ENCODE measurements at places on chromosomes 3 and 15.
A peak's percentile ranks its signal among the peaks of the same experiment; 100 is the strongest.

DNA sequence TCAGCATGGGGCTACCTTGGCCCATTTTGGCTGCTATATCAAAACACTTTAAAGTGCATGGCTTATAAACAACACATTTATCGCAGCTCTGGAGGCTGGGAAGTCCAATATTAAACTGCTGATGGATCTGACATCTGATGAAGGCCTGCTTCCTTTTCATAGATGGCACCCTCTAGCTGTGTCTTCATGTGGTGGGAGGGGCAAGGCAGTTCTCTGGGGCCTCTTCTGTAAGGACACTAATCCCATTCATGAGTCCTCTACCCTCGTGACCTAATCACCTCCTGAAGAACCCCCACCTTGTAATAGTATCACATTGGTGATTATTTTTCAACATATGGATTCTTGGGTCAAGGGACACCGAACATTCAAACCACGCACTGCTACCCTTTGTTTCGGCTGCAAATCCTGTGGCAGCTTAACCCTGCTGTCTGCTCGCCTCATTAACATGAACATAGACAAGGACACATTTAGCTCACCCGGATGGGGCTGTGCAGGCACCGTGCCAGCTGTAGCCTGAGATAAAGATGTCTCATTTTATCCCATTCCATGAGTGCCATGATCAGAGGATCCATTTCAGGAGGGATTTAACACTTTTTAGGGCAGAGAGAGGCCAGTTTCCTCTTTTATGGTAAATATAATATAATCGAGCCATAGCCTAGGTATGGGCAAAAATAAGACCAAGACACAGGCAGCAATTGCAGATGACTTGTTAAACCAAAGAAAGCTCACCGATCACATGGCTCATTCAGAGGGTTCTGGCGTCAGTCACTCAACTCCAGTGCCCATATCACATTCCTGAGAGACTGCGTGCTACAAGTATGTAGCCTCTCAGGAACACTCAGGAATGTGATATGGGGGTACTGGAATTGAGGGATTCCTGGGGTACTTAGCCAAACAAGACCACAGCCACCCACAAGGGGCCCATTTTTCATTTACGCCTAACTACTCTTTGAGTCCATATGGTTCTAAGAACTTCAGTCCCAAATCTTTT is 251.1 kb upstream of the ST8SIA2 start:
- no peak for DNase-seq

DNA sequence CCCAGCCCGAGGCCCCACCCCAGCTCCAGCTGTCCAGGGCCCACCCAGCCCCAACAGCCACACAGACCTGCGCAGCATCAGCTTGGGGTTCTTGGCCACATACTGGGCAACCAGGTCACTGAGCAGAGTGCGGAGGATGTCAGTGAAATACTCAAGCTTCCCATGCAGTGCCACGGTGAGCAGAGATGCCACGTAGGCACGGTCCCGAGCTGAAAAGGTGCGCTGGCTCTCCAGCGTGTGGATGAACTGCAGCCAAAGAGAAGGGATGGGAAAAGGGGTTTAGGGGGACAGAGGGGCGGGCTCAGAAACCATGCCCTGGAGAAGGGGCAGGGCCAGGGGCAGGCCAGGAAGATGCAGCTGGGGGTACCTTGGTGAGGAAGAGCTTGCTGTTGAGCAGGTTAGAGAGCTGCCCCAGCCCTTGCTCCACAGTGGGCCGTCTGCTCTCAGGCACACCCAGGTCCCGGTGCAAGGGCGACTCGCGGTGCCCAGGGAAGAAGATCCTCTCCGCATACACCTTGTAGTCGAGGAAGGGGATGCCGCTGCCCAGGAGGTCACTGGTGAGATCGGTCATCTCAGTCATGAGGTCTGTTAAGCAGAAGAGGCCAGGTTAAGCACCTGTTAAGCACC is 17.4 kb downstream of the PLXNB1 start:
- no peak for DNase-seq

GRCh38 chr15:42404461-42405235 is 45.3 kb downstream of the CAPN3 start:
- no peak for DNase-seq

DNA sequence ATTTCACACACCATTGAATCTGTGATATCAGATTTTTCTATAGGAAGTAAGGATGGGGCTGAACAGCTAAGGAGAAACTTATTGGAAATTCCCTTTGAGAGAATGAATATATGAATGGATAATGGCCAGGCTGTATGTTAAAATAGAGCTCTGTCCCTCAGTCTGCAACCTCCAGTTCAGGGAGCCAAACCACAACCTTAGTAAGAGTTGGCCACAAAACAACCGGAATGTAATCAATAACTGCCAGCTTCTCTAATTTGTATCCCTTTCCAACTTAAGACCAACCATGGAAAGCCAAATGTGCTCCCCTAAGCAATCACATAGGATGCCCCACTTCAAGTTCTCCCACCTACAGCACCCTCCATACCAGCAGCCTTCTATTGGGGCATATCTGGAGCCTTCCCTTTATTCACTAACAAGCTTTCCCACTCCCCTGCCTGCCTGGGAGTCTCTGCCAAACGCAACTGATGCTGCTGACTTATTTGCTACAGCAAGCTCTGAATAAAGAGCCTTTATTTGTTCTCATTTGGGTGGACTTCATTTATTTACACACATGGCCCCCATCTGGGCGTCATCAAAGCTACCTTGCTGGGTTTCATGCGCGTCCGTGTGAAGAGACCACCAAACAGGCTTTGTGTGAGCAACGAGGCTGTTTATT is 75.4 kb upstream of the LARS2 start:
- no peak for DNase-seq

GRCh38 chr3:53863145-53863544 is 16.8 kb downstream of the IL17RB start:
- DNase-seq, result no peak

- no peak for DNase-seq
Measured at GRCh38 chr3:15682561-15683185, 81.1 kb downstream of the BTD start.

GRCh38 chr3:117355566-117355965 is 646.0 kb downstream of the TUSC7 start:
- no peak for DNase-seq

- DNase-seq, result no peak
Measured at GRCh38 chr15:53223815-53224214, 433.7 kb upstream of the ONECUT1 start.

DNA sequence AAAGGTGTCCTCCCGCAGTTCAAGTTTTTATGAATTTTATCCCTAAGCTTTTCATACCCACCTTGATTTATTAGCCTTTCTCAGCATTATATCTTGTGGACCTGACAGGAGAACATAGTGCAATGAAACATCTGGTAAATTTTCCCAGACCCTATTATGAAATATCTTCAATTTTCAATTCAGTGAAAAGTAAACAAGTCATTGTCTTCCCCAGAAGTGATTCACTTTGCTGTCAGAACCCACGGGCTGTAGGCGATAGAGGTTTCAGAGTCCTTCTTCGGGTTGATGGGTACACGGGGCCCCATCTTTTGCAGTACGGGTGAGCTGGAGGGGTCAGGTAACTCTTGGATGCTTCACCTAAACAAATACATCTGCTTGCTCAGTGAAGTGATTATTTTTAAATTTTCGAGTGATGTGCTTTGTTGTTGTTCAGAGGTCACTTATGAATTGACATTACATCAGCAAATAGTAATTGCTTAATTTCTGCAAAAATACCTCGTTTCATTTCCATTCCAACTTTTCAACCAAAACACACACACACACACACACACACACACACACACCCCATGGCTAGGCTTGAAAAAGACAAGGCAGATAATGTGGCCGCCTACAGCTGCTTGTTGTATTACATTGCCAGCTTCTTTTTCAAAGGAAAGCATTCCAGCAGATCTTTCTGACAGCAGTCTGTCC is 102.9 kb downstream of the SEMA6D start:
- DNase-seq, result no peak

DNA sequence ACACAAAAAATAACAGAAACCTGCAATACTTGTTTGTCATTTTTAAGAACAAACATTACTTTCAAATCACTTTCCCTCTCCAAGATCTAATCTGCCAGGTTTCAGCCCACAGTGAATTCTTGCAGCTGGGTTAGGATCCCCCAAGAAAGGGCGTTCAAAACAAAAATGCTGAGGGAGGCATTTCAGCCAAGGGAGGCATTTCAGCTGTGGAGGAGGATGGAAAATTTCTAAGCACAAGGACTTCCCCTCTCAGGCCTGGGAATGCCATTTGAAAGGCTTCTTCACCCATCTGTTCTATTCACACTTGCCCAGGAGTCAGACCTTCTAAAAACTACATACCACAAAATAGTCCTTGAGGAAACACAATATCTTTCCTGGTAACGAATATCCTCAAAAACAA is 69.1 kb downstream of the P3H2 start:
- no peak for DNase-seq

- peak; percentile 38 for DNase-seq
Measured at GRCh38 chr15:88450125-88450798, 16.9 kb downstream of the MRPL46 start.

GRCh38 chr3:180063783-180064182 is 27.0 kb upstream of the PEX5L start:
- DNase-seq, result no peak

DNA sequence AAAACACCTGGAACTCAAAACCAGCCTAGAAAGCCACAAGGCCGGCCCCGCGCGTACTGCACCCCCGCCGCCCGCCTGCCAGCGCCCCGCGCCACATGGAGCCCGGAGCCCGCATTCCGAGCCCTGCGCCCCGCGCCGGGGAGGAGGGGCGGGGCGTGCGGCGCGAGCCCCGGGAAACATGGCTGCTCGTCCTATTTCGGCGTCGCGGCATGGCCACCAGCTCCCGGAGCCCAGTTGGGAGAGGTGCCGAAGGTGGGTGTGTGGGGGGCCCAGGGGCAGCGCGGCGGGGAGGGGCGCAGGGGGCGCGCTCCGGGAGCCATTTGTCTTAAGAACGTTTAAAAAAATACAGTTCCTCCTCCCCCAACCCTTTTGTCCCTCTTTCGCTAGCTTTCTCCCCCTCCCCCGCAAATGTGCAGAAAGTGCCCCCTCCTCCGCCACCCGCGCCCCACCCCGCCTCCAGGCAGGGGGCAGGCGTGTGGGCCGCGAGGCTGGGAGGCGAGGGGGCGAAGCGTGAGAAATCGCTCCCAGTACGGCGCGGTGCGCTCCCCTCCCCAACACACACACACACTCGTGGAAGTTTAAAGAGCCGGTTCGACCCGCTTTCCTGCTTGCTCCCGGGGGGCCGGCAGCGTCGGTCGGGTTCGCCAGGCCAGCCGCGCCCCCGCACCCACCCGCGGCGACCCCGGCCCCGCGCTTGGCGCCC is 2.5 kb downstream of the ANP32A start:
- peak; percentile 45 for DNase-seq

- DNase-seq, result no peak
Measured at GRCh38 chr15:40845511-40846284, 1.9 kb downstream of the SPINT1 start.

- DNase-seq, result no peak
Measured at GRCh38 chr3:156725682-156726081, 51.3 kb downstream of the TIPARP start.

DNA sequence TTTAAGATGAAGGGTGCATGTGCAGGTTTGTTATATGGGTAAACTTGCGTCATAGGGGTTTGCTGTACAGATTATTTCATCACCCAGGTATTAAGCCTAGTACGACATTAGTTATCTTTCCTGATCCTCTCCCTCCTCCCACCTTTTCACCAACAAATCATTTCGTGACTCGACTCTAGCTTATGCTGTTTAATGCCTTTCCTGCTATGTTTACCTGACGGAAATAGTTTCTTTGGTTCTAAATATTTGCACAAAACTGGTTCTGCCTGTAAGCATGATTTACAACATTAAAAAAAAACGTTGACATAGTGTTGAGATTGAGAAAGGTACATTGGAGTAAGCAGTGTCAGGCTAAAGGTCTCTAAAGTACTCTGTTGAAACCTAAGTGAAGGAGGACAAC is 2.4 kb downstream of the GNL3 start:
- no peak for DNase-seq

GRCh38 chr3:38043486-38043885 is 4.5 kb downstream of the DLEC1 start:
- DNase-seq, result no peak

GRCh38 chr15:68404056-68404798 is 27.7 kb downstream of the ITGA11 start:
- no peak for DNase-seq

DNA sequence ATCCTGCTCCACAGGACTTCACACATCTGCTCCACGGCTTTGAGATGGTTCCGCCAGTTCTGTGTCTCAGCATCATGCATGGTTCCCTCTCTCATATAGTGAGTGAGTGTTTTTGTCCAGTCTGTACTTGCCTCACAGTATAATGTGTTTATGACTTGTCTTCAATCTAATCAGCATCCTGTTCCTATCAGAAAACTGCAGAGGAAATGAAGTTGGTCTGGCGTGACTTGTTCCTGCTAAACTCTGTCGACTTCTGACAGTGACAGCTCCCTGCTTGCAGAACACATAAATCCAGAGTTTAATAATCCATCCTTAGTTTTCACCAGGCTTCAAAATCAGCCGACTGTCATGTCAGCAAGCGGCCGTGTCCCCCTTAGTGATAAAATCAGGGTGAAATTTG is 222.3 kb downstream of the SLCO3A1 start:
- DNase-seq, result no peak

DNA sequence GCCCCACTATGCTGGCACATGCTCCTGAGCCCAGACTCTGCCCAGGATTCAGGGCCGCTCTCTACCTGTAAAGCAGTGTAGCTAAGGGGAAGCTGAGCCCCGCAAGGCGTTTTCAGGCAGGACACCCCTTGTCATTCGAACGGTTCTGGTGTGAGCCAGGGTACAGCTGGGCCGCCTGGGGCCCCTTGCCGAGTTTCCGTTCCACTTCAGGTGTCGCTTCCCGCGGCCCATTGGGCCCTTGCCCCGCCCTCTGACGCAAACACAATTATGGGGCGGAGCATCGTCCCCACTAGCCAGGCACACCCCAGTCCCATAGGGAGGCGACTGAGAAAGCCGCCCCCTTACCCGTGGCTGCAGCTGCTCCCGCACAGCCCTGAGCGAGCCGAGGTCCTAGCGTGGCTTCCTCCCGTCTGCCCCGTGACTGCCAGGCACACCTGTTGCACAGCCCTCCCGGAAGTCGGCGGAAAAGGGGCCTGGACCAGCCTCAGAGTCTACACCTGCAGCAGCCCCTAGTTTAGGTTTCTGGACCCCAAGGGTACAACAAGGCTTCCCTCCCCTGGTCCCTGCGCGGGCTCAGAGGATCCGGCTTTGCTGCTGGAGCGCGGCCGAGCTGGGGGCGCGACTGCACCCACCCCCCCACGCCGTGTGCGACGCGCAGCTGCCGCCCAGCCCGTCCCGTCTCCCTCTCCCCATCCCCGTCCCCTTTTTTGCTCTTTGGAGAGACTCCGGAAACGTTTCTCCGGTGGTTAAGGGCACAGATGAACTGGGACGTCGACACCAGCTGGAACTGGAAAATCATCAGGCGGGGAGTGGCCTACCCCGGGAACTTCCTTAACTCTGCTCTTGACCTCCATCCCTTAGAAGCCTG is at the start of gene PLSCR2:
TSS of gene PLSCR2 (minus strand) at position 412 of the 868 bp plus-strand sequence. CDS start 9,657 bp downstream, outside the sequence.
- no peak for DNase-seq

GRCh38 chr3:134754768-134755559 is 40.1 kb upstream of the EPHB1 start:
- DNase-seq, result peak; percentile 26

DNA sequence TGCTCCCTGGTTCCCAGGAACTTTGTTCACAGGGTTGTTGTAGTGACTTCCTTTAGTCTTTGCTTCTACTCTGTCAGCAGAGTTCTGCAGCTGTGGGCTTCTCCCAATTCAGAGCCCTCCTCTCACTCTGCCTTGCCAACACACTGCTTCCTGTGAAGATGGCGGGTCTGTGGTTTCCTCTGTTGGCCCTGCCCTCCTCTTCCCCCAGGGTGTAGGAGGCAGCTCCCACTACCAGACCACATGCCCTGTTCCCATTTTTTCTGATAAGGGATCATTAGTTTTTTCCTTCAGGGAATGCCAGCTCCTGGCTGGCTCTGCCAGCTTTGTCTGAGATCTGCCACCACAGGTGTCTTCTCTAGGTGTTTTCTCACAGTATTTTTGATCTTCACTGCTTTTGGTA is 12.7 kb downstream of the SPSB4 start:
- DNase-seq, result no peak

Data from H54 (cell line).